Stimulated activated CD4-positive, alpha-beta T cell treated with anti-CD3 and anti-CD28 coated beads, Interleukin-1b, Interleukin-23, amount 100 ng/mL, for 1 hour (primary cell): ENCODE measurements at places on chromosomes 6 and 20.

DNA sequence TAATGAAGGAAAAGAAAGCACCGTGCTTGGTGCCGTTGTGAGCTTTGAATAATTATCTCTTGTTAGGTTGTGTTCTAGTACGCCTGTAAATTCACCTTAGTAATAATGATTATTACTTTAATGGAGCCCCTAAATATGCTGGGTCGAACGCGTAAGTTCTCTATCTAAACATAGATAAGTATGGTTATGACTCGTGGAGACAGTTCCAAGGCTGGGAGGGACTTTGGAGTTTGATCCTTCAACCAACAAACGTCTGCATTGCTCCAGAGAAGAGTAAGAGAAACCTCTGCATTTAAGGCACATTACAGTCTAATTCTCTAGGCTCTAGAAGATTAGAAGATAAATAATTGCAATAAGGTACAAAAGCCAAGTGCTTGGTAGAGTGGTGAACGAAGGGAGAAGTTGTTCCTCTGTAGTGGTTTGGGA, 514 bp downstream of the ACOT13 start:
- no peak for DNase-seq

DNA sequence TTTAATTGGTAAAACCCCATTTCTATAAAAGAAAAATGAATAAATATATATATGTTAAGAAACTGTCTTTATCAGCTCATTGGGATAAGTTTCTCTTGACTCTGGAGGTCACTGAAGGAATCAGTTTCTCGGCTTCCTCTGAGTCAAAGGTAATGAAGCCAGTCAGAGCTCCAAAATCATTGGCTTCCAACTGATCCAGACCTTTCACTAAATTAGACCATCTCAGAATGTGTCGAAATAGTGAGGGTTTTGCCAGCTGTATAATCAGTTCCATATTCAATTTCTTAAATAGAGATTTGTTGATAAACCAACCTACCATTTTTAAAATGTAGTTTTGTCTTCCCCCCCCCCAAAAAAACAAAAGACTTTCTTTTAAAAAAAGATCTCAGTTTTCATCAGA, 60.5 kb upstream of the SRSF6 start:
- DNase-seq, result no peak

- DNase-seq, result no peak
Observed at GRCh38 chr6:161376367-161376766, 102.5 kb upstream of the AGPAT4 start.

DNA sequence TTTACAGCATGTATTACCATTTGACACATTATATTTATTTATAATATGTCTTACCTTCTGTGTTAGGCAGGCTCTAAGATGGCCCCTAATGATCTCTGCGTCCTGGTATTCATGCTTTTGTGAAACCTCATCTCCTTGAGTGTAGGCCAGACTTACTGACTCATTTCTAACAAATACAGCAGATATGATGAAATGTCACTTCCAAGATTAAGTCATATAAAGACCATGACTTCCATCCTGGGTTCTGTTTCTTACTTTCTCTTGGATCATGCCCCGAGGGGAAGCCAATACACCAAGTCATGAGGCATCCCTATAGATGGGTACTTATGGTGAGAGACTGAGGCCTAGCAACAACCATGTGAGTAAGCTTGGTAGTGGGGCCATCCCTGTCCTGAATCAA, 30.2 kb downstream of the ZHX3 start:
- no peak for DNase-seq

- no peak for DNase-seq
Observed at GRCh38 chr6:169783971-169784820, 32.8 kb downstream of the ERMARD start.

DNA sequence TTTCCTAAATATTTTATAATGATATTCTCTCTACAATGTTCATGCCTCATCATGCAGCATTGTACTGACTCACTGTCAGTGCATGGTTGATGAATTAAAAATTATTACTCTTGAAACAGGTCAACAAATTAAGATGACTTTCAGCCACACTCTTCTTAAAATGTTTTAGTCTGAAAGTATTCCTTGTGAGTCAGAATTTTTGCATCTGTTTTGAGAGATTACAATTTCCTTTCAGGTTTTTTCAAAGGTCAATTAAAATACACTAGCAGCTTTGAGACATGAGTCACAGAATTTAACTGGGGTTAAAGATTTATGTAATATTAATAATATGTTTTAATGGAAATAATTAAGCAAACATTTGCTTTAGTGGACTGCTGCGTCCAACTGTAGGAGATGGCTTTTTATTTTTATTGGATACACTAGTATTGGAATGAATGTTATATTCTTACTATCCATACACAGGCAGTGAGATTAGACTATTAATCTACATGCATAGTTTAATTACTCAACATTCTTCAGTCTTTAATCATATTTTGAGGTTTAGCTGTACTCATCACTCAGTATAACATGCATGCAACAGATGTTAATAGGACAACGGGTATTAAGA, 9.7 kb downstream of the COL12A1 start:
- no peak for DNase-seq

DNA sequence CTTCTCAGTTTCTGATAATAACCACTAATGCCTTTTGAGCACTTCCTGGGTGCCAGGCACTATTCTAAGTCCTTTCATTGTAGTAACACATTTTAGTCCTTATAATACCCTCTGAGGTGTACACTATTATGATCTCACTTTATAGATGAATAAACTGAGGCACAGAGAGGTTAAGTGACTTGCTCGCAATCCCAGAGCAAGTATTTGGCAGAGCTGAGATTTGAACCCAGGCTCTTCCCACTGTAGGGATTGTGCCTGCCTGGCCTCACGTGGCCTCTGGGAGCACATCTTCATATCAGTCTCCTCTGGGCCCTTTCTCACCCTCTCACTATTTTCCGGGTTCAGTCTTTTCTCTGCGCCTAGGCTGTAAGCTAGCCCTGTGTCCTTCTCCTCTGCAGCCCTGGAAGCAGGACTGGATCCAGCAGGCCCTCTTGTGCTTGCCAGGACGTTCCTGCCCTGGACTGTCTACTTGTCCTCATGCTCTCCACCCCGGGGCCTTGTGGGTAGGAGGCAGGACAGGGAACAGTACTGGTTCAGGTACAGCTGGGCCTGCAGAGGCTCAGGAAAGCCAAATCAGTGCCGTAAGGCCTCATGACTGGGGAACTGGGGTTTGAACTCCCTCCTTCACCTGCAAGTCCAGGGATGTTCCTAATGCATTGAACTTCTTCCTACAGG, 139.6 kb downstream of the VEGFA start:
- DNase-seq, result no peak

DNA sequence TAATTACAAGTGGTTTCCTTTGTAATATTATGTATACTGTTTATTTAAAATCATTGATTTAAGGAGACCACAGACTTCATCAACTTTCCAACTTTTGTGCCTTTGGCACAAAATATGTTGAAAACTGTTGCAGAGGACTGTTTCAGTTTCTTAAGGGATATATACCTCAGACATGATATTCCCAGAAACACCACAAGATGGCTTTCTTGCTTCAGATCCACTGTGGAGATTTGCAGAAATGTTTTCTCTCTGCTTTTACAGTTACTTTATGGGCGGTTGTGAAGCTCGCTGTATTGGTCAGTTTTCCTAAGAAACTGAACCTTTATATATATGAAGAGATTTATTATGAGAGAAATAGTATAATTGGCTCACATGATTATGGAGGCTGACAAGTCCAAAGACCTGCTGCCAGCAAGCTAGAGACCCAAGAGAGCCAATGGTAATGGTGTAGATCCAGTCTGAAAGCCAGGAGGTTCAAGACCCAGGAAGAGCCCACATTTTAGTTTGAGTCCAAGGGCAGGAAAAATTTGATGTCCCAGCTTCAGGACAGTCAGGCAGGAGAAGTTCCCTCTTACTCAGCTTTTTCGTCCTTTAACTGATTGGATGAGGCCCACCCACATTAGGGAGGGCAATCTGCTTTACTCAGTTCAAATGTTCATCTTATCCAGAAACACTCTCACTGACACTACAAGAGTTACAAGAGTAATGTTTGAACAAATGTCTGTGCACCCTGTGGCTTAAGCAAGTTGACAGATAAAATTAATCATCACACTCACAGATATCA, 12.8 kb downstream of the ME1 start:
- no peak for DNase-seq

GRCh38 chr6:162404951-162405350, 322.6 kb downstream of the PRKN start:
- DNase-seq, result no peak

DNA sequence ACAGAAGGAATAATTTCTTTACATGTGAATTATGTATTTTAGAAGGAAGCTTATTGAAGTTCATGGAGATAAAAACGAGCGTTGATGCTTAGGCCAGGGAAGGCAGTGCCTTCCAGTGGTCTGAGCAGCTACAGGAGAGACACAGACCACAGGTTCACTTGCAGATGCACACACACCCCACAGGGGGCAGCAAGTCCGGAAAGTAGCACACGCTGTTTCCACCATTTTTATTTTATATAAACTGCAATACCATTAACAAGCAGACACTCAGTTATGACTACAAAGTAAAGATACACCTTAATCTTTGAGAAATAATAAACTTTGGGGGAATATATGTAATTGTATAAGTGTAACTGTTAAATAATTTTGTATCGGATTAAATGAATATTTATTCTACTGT, 13.5 kb upstream of the DACT2 start:
- no peak for DNase-seq

DNA sequence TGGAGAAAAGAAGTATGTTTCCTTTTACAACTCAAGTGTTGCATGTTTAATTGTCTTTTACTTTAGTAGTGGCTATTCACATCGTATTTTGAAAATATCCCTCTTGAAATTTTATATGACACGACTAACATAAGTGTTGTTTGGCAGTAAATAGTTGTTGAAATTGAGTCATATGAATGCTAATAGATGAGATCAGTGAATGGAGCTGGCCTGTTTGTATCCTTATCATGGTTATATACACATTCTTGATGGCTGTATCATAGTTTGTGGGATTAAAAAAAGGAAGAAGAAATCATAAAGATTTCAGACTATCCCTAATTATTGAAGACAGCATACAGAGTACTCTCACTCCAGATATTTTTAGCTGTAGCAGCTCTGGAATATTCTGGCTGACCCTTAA, 8.2 kb upstream of the RAE1 start:
- no peak for DNase-seq

DNA sequence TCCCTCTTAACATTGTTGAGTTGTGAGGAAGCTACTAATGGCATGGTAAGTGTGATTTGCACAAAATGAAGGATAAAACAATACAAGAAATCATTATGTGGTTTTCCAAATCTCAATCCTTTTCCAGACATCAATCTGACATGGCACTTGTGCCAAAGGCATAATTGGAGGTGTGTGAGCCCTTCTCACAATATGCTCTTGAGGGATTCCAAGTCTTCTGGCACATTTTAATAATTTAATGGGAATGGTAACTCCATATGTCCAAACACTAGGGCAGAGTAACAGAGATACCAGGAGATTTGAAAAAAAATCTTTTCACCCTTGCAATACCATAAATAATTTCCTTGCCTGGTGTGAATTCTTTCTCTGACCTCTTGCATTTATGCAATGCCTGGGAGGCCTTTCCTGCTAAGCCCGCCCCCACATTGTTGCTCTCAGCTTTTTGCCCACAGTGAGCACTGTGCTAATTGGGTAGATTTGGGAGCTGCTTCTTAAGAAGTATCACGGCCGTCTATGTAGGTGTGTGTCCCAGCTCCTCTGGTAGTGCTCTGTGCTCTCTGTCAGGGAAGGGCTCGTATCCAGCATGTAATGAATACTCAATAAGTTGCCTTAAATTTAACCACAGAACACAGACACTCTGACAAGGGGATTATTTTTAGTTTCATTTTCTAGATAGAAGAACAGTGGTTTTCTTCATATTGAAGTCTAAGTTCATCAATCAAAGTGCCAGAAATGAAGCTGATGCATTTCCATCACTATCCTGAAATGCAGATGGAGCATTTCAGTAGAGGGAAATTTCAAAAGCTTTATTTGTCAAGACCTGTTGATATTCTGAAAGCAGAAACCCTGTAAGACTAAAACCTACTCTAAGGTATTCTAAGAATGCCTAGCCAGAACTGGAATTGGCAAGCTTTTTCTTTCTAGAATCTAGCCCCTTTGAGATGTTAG, 54.4 kb upstream of the CEP85L start:
- DNase-seq, result no peak

DNA sequence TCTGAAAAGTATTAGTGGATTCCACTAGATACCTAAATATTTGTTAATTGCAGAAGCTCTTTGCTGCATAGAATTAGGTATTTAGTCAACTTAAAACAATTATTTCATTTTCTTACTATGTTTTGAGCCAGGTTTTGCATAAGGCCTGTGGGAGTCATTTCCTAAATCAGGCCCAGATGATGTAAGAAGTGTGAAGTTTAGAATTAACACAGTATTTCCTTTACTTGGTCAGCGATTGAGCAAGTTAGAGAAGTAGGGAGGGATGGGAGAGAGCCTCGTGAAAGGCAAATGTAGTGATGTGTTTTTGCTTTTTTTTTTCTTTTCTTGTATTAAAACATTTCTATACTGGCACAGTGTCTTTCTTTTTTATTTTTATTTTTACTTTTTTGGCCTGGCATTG, 711.1 kb downstream of the HDGFL1 start:
- no peak for DNase-seq

DNA sequence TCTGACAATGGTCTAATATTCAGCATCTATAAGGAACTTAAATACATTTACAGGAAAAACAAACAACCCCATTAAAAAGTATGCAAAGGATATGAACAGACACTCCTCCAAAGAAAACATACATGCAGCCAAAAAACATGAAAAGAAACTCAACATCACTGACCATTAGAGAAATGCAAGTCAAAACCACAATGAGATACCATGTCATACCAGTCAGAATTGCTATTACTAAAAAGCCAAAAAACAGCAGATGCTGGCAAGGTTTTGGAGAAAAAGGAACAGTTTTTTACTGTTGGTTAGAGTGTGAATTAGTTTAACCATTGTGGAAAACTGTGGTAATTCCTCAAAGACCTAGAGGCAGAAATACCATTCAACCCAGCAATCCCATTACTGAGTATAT, 339.0 kb upstream of the ADGRB3 start:
- no peak for DNase-seq

- no peak for DNase-seq
Observed at GRCh38 chr20:58228484-58229197, at the start of gene ANKRD60. Gene ANKRD60 (minus strand): TSS chr20:58228653. CDS start chr20:58228653, 0 bp downstream.
